Body of pancreas (tissue), 4 donors: ENCODE measurements at places on chromosomes 3 and 15. TPM values are rescaled to one million over a fixed set of nuclear protein-coding genes. Genes with fewer than 3 reads are reported as not detected.

- H3K36me3 ChIP-seq = peaks cover 19% of the 10 kb centered on the region
- no peaks in the 10 kb centered on the region for H3K4me1 ChIP-seq
- no peak overlapping the region for H3K27ac ChIP-seq
- H3K27me3 ChIP-seq = no peaks in the 10 kb centered on the region
Observed at GRCh38 chr3:53229171-53229570, 26.7 kb downstream of the TKT start.

The PPARG gene
- 44.2 TPM for total RNA-seq

The DUOXA1 gene
- not detected for total RNA-seq

The IGSF10 gene
- total RNA-seq = 1.0 TPM

The ADAMTSL3 gene
- total RNA-seq = 10.2 TPM

The TLR9 gene
- total RNA-seq = 0.26 TPM

GRCh38 chr3:68912376-68912775 is 20.0 kb downstream of the TAFA4 start:
- no peaks in the 10 kb centered on the region for H3K4me1 ChIP-seq
- H3K36me3 ChIP-seq = no peaks in the 10 kb centered on the region
- DNase-seq = no peak
- H3K27me3 ChIP-seq = no peaks in the 10 kb centered on the region

GRCh38 chr3:40452562-40452875 is 4.6 kb upstream of the RPL14 start:
- H3K36me3 ChIP-seq = no peaks in the 10 kb centered on the region
- no peak for DNase-seq
- peak overlapping the region; percentile 93 for H3K27ac ChIP-seq
- H3K27me3 ChIP-seq = no peaks in the 10 kb centered on the region
- peaks cover 28% of the 10 kb centered on the region for H3K4me1 ChIP-seq

The TMEM40 gene
- total RNA-seq = not detected

DNA sequence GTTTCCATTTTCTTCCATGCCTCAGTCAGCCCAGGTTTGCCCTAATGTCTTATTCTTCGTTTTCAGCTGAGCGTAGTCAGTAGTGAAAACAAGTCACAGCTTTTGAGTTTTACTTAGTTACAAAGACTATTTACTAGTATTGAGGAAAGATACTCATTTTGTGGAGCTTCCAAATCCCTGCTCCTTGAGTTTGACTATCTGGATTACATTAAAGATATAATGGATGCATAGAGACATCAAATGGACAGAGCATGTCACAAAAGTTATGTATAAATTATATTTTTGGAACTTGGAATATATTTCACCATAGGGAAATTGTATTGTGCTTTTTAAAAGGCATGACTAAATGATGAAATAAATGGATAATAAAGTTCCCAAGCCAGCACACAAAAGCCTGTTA is 54.6 kb upstream of the AKAP13 start:
- no peaks in the 10 kb centered on the region for H3K36me3 ChIP-seq
- H3K27me3 ChIP-seq = no peaks in the 10 kb centered on the region
- H3K4me1 ChIP-seq = peaks cover 8% of the 10 kb centered on the region
- H3K27ac ChIP-seq = no peak overlapping the region
- no peak for DNase-seq
- no peak overlapping the region for H3K4me3 ChIP-seq

The SLC2A2 gene
- total RNA-seq = 8.2 TPM

- H3K27ac ChIP-seq = no peak overlapping the region
- DNase-seq = no peak
- H3K27me3 ChIP-seq = no peaks in the 10 kb centered on the region
- H3K4me3 ChIP-seq = no peak overlapping the region
- H3K36me3 ChIP-seq = no peaks in the 10 kb centered on the region
- H3K4me1 ChIP-seq = no peaks in the 10 kb centered on the region
Observed at GRCh38 chr3:70150599-70150998, 151.1 kb downstream of the SAMMSON start.

GRCh38 chr3:57948080-57948671 is 60.0 kb upstream of the FLNB start:
- H3K4me3 ChIP-seq = no peak overlapping the region
- H3K27ac ChIP-seq = peak overlapping the region; percentile 68
- H3K4me1 ChIP-seq = peaks cover 51% of the 10 kb centered on the region

The ULK4 gene
- 12.5 TPM for total RNA-seq

The ALG1L2 gene
- not detected for total RNA-seq

The LRRC49 gene
- total RNA-seq = 3.0 TPM

The IQGAP1 gene
- total RNA-seq = 92.9 TPM

GRCh38 chr3:169354774-169355501 is 308.6 kb downstream of the MECOM start:
- H3K36me3 ChIP-seq = no peaks in the 10 kb centered on the region
- H3K27me3 ChIP-seq = no peaks in the 10 kb centered on the region
- no peaks in the 10 kb centered on the region for H3K4me1 ChIP-seq
- no peak overlapping the region for H3K27ac ChIP-seq
- no peak for DNase-seq
- no peak overlapping the region for H3K4me3 ChIP-seq

GRCh38 chr15:65805019-65805745 is 13.1 kb upstream of the DENND4A start:
- peak overlapping the region; percentile 78 for H3K27ac ChIP-seq
- DNase-seq = peak; percentile 72
- H3K4me1 ChIP-seq = peaks cover 42% of the 10 kb centered on the region
- H3K27me3 ChIP-seq = no peaks in the 10 kb centered on the region

The MCF2L2 gene
- total RNA-seq = not detected

The GHSR gene
- 3.6 TPM for total RNA-seq

The GHRL gene
- 3.6 TPM for total RNA-seq

DNA sequence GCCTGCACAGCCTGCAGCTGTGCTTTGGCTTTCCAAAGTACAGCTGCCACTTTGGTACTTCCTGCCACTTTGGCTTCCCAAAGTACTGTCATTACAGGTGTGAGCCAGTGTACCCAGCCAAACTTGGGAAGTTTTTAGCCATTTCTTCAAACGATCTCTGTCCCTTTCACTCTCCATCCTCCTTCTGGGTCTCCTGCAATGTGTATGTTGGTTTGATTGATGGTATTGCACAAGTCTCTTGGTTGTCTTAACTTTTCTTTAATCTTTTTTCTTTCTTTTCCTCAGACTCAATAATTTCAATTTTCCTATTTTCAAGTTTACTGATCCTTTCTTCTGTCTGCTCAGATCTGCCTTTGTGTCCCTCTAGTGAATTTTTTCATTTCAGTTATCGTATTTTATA is 99.3 kb upstream of the CFAP20DC start:
- H3K4me1 ChIP-seq = no peaks in the 10 kb centered on the region
- no peak overlapping the region for H3K4me3 ChIP-seq
- DNase-seq = no peak
- no peaks in the 10 kb centered on the region for H3K36me3 ChIP-seq

- no peak for DNase-seq
- no peak overlapping the region for H3K4me3 ChIP-seq
- H3K4me1 ChIP-seq = no peaks in the 10 kb centered on the region
- no peak overlapping the region for H3K27ac ChIP-seq
Observed at GRCh38 chr3:53815651-53816050, 30.6 kb downstream of the CHDH start.

GRCh38 chr3:41629986-41630385 is 331.9 kb downstream of the ULK4 start:
- H3K27me3 ChIP-seq = no peaks in the 10 kb centered on the region
- H3K27ac ChIP-seq = no peak overlapping the region
- no peak for DNase-seq
- peaks cover 23% of the 10 kb centered on the region for H3K4me1 ChIP-seq
- H3K4me3 ChIP-seq = no peak overlapping the region

The NR2F2 gene
- 12.9 TPM for total RNA-seq

The SCG5 gene
- 49.4 TPM for total RNA-seq

The GOLGA6L9 gene
- total RNA-seq = 5.2 TPM

DNA sequence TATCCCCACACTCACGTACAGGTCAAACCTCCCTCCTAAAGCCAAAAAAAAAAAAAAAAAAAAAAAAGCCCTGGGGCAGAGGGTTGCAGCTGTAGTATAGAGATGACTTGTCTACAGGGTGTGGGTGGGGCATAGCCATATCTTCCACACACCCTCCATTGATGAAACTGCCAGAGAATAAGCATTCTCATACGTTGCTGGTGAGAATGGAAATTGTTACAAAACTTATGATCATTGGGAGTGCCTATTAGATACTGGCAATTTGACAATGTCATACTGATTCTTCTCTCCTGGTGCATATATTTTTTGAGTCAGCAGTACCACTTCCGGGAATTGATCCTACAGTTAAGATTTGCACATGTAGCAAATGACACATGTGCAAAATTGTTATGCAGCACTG is 11.0 kb upstream of the CTNNB1 start:
- no peaks in the 10 kb centered on the region for H3K4me1 ChIP-seq
- no peak for DNase-seq
- H3K27ac ChIP-seq = no peak overlapping the region
- no peak overlapping the region for H3K4me3 ChIP-seq
- H3K36me3 ChIP-seq = no peaks in the 10 kb centered on the region
- H3K27me3 ChIP-seq = no peaks in the 10 kb centered on the region

The SERINC4 gene
- total RNA-seq = not detected

The IGDCC3 gene
- total RNA-seq = not detected

GRCh38 chr3:141380987-141381386 is 12.7 kb downstream of the ZBTB38 start:
- no peaks in the 10 kb centered on the region for H3K4me1 ChIP-seq
- no peak overlapping the region for H3K4me3 ChIP-seq
- no peaks in the 10 kb centered on the region for H3K27me3 ChIP-seq
- no peak for DNase-seq
- no peaks in the 10 kb centered on the region for H3K36me3 ChIP-seq

The SKOR1 gene
- total RNA-seq = 0.78 TPM

DNA sequence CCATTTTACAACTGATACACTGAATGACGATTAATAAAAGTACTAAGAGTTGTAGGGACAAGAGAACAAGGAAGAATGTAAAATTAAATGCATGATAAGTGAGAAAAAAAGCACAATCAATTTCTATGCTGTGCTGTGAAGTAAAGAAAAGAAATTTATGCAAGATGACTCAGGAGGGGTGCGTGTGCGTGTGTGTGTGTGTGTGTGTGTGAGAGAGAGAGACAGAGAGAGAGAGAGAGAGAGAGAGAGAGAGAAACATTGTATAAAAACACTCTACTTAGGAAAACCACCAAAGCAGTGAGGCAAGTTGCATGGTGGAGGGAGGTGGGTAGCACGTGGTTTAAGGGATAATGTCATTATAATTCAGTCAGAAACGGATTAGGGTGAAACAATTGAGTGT is 580.8 kb upstream of the ALCAM start:
- no peak overlapping the region for H3K27ac ChIP-seq
- H3K4me1 ChIP-seq = no peaks in the 10 kb centered on the region
- H3K36me3 ChIP-seq = no peaks in the 10 kb centered on the region
- H3K4me3 ChIP-seq = no peak overlapping the region
- DNase-seq = no peak

The TPRG1 gene
- total RNA-seq = 4.6 TPM

- no peaks in the 10 kb centered on the region for H3K36me3 ChIP-seq
- DNase-seq = no peak
- H3K27me3 ChIP-seq = no peaks in the 10 kb centered on the region
- no peaks in the 10 kb centered on the region for H3K4me1 ChIP-seq
Observed at GRCh38 chr3:161925749-161926360, 429.2 kb downstream of the OTOL1 start.

GRCh38 chr15:91289324-91289723 is 189.3 kb downstream of the SV2B start:
- no peaks in the 10 kb centered on the region for H3K36me3 ChIP-seq
- H3K27ac ChIP-seq = no peak overlapping the region
- DNase-seq = no peak
